ENCODE measurements at places on chromosomes 16 and 17.
A peak's percentile ranks its signal among the peaks of the same experiment; 100 is the strongest.

DNA sequence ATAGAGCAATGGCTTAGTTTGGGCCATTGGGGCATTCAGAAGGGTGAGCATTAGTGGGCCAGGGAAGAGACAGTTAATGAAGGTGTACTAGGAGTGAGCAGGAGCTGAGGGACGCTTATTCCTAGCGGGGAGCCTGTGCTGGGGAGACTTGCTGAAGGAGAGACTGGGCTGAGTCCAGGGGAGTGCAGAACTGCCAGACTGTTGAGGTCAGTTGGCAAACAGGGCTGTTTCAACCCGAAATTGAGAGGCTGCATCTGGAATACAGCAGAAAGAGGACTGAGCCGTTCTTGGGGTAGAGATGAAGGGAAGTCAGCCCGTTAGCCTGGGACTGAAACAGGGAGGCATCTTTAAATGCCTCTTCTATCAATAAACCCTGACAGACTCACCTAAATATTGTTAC lies 33.2 kb downstream of the MAP2K6 start:
- DNase-seq = no peak

- DNase-seq = peak; percentile 75
Observed at GRCh38 chr16:66588981-66589713, 9.9 kb downstream of the CMTM2 start.

DNA sequence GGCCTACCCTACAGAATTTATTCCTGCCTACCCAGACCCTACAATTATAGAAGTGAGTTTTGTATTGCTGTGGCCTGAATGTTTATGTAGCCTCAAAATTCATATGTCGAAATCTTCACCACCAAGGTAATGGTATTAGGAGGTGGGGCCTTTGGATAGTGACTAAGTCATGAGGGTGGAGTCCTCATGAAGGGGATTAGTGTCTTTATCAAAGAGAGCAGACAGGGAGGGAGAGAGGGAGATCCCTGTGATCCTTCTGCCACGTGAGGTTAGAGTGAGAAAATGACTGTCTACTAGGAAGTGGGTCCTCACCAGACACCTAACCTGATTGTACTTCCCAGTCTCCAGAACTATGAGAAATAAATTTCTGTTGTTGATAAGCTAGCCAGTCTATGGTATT lies 981 bp upstream of the DUXB start:
- no peak for DNase-seq

GRCh38 chr17:9918352-9918751 lies 13.3 kb upstream of the RCVRN start:
- no peak for DNase-seq

DNA sequence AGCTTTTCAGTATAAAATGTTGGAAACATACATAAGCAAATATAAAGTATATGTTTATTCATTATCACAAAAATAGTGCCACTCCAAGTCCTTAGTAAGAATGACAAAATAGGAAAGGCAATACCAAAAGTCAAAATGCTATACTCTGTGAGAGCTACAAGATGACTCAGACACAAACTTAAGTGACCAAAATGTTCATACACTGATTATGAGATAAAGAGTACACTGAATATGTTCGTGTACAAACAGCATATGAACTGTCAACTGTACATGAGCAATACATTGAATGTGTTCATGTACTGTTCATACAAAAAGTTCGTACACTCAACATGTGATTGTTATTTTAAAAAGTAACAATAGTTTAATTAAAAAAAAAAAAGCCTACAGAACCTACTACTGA lies 103.3 kb downstream of the CA4 start:
- DNase-seq = no peak

GRCh38 chr17:15273141-15273793 lies 8.1 kb upstream of the PMP22 start:
- DNase-seq = no peak

DNA sequence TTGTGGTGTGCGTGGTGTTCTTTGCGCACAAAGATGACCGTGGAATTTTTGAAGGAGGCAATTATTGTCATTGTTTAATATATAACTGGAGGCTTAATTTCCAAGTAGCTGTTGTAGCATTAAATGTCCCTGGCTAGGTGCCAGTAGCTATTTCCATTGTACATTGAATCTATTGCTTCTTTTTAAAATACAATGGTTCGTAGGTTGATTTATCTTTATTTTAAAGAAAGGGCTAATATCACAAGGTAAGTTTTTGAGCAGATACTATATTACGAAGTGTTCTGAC lies 127.1 kb downstream of the RPTOR start:
- DNase-seq = no peak

DNA sequence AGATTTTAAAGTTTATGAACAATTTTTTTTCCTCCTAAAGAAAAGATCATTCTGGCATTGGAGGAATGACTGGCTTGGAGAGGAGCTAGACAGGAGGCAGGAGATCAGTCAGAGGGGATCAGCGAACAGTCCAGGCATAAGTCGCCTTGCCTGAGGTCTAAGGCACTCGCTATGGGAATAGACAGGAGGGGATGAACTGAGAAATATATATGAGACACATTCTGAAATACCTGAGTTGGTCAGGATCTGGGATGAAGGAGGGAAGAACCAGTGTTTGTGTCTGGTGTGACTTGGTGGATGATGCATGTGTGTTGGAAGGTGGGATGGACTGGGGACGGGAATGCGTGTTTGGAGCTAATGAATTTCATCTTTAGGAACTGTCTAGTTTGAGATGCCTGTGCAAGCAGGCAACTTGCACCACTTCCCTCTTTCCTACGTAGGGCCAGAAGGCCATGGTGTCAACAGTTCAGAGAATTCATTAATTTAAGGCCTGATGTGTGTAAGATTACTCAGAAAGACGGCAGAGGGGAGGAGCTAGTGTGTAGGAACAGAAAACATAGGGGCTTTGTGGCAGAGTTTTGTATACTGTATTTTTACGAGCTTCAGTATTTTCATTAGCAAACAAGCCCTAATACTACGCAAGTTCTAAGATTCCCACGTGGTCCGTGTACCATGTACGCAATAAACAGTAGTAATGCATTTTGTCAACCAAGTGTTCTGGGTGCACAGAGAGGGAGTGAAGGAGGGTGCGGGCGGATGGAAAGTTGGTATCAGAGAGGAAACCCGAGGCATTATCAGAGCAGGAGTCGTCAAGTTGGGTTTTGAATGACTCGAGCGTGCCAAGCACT lies 825 bp downstream of the HEATR6 start:
- peak; percentile 16 for DNase-seq

- no peak for DNase-seq
Observed at GRCh38 chr17:42607769-42608168, 1.4 kb downstream of the RETREG3 start.
